Mesenchymal stem cell (in vitro differentiated cells and primary cell): ENCODE measurements at places on chromosomes 6 and 20.

- no peak for DNase-seq
Measured at GRCh38 chr6:131197716-131198115, 62.4 kb downstream of the AKAP7 start.

DNA sequence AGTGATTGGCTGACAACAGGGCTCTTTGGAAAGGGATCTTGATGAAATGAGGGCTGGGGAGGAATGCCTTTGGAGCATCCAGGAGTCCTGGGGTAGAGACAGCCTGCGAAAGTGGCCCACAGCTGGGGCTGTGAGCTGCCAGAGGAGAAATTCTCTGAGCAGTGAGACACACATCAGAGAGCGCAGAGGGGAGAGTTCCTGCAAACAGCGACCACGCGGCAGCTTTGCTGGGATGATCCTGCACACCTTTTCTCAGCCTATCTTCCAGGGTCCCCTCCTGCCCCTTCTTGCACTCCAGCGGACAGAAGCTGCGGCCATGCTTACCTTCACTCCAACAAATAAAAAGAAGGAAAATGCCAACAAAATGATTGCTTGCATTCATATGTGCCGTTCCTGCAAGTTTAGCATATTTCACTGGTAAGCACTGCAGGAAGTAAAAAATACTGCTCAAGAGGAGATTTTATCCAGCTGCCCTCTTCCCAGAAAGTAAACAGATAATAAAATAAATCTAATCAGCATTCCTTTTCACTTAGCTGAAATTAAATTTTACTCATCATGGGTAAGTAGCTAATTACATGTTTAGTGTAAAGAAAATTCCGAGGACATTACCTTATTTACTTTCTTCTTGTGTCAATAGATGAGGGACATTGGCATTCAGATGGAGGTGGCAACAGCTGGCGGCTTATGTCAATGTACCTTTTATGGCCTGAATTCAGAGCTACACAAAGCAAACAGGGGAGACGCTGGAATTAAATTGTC lies 339.9 kb upstream of the ARID1B start:
- DNase-seq = no peak

GRCh38 chr6:53994201-53994600 lies 117.0 kb upstream of the MLIP start:
- DNase-seq = no peak

DNA sequence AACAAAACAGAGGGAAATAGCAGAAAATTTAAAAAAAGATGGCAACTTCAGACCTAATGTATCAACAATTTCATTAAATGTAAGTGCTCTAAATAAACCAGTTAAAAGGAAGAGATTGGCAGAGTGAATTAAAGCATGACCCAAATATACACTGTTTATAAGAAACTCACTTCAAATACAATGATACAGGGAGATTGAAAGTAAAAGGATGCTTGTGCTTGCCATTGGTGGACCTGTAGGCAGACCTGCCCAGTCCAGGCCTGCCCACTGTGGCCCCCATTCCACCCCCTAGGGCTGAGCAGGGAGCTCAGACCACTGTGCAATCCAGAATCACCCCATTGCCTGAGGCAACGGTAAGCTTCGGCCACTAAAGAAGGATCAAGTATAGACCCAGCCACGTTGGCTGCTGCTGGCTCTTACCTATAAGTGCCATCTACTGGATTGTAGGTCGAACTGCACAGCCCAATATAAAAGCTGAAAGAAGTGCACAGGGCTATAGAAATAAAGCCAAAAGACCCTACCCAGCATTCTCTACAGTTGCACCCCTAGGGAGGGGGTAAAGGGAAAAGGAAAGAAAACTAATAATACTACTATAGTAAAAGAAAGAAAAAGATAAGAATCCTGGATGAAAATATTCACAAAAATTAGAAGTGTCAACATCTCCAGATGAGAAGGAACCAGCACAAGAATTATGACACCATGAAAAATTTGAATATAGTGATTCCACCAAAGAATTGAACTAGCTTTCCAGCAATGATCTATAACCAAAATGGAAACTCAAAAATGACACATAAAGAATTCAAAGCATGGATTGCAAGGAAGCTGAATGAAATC lies 36.1 kb downstream of the PSMB1 start:
- peak; percentile 78 for DNase-seq

- no peak for DNase-seq
Measured at GRCh38 chr20:15111654-15112053, 774.2 kb upstream of the FLRT3 start.

- DNase-seq = peak; percentile 53
Measured at GRCh38 chr6:84774157-84774984, 10.0 kb upstream of the TBX18 start.

DNA sequence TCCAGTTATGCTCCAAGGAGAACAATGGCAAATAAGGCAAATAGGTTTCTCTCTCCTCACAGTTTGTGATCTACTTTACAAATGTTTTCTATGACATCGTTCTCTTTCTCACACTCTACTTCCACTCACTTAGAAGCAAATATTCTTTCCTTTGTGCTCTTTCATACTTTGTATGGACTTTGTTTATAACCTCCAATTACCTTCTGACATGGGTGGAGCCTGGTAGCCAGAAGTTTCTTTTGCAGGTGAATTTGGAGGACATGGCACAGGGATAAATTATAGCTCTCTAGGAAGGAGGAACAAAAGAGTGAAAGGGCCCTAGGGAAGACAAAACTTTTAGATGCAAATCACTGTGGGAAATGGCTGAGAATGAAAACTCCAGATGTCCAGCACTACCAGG lies 69.3 kb downstream of the OPN5 start:
- no peak for DNase-seq

DNA sequence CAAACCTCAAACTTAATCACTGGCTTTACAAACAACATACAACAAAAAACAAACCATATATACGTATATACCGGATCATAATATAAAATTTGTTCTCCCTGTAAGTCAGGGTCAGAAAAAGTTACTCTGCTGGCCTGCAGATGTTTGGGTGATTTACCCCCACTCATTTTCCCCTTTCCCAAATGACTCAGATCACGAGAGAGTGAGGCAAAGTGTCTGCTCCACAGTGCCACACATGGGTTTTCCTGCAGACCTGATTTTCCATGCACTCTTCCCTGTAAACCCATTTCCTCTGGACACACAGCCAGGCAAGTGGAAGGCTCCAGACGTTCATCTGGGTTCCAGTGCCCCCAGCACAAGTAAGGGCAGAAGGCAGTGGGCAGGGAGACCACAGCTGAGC lies 23.5 kb downstream of the GFOD1 start:
- no peak for DNase-seq
